ENCODE measurements at places on chromosomes 7 and 10. TPM values are rescaled to one million over a fixed set of nuclear protein-coding genes. Genes with fewer than 3 reads are reported as not detected.

DNA sequence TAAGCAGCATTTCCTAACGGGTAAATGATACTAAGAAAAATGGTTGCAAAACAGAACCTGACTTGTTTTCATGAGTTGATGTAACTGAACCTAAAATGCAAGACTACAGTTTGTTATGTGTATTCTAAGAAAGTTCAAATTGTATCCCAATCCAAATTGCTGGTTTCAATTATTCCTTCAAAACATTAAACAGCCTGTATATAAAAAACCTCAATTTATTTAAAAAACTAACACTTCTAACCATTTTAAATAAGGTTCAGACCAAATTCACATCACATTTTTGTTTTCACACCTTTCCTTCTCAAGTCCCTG, 80.9 kb downstream of the LRRC17 start:
- no peaks in the 10 kb centered on the region for H3K36me3 ChIP-seq
- H3K4me3 ChIP-seq, result no peak overlapping the region
- H3K4me1 ChIP-seq, result no peaks in the 10 kb centered on the region
- no peaks in the 10 kb centered on the region for H3K27me3 ChIP-seq
- DNase-seq, result no peak

GRCh38 chr10:11874568-11875493, 51.7 kb downstream of the PROSER2 start:
- H3K4me3 ChIP-seq, result peak overlapping the region; percentile 81
- peak; percentile 73 for DNase-seq
- peak overlapping the region; percentile 75 for H3K27ac ChIP-seq
- peaks cover 36% of the 10 kb centered on the region for H3K4me1 ChIP-seq
- H3K36me3 ChIP-seq, result no peaks in the 10 kb centered on the region

Gene PRSS37
- total RNA-seq, result not detected

Gene FEZF1
- not detected for total RNA-seq

Gene SH2D4B
- total RNA-seq, result 0.09 TPM
